ENCODE measurements at places on chromosomes 5 and 9.

GRCh38 chr5:178274781-178275537 is 42.4 kb upstream of the PHYKPL start:
- DNase-seq = no peak

DNA sequence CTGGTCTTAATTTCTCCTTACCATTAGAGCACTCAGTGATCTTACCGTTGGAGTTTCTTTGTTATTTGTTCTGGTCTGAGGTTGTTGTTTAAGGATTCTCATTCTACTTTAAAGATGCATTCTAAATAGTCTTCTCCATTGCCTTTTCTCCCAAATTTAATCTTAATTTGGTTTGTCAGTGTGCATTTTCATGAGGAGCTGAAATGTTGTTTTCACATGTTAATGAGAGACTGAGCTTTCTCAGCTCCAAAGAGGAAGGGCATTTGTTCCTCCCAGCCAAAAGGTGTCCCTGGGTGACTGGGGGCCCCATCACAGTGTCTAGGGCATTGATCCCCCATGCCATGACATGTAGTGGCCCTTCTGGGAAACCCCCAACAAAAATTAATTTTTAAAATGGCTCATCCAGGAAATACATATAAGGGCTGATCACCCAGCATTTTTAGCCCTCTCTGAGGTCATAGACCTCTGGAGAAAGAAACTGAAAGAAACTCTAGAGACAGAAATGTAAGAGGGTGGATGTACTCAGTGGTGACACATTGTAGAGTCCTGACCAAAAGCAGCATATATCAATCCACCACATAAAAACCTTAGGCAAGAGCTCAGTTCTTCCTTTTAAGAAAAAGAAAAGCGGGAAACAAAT is 240.4 kb upstream of the RAI14 start:
- DNase-seq = no peak

DNA sequence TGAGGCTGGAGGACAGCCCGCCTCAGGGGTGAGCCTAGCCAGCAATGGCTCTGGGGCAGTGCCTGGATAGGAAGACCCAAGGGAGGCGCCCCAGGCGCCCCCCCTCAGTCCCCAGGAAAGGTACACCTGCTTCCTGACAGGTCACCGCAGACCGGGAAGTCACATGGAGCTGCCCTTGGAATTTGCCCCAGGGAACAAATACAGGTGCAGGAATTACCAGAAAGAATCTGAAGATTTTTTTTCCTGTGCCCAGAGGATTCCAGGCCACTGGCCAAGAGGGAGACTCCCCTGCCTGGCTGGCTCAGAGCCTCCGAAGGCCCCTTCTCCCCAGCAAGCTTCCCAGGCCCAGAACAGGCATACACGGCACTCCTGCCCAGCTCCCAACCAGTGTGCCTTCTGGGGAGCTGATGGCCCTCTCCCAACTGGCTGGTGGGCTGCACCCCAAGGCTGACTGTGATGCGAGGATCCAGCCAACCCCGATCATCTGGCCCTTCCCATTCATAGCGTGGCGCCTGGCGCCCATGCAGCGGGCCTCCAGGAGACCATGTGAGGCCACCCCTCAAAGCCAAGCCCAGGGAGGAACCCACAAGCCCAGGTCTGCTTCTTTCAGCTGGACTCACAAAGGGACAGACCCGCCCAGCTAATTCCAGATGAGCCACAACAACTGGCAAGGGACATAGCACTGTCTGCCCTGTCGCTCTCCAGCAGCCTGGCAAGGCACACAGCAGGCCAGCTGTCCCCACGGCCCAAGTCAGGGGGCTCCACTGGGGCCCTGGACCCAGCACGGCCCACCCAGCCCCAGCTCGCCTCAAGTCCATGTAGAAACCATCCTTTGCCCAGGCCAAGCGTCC is 2.3 kb downstream of the TPRN start:
- no peak for DNase-seq

- no peak for DNase-seq
These were observed 91.5 kb downstream of the SPRY4 start for GRCh38 chr5:142233083-142234032.

DNA sequence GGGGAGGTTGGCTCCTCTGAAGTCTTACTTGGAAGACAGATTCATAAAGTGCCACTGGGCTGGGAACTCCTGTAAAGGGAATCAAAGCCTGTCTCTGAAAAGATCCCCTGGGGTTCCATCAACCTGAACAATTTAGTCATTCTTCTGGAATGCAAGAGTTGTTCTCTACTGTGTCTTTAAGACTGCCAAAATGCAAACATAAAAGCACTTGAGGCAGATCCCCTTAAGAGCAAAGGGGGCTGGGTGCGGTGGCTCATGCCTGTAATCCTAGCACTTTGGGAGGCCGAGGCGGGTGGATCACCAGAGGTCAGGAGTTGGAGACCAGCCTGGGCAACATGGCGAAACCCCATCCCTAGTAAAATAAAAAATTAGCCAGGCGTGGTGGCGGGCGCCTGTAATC is 16.7 kb downstream of the CDKN2AIPNL start:
- DNase-seq = no peak

DNA sequence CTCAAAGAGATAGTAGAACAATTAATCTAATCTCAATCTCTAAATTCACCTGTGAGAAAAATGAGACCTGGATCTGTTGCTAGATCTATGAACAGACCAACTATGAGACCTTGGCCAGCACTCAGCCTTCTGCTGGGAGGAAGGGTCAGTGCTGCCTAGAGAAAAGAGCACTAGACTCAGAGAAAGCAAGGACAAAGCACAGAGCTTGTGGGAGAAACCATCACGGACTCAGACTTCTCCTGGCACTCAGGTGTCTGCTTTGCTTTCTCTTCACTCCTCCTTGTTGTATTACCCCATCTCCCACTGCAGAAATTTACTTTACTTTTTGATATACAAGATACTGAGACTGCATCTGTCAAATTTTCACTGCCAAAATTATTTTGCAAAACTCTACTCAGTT is 890.0 kb upstream of the NUDT12 start:
- DNase-seq = no peak
